ENCODE measurements at places on chromosomes 1 and 21.

DNA sequence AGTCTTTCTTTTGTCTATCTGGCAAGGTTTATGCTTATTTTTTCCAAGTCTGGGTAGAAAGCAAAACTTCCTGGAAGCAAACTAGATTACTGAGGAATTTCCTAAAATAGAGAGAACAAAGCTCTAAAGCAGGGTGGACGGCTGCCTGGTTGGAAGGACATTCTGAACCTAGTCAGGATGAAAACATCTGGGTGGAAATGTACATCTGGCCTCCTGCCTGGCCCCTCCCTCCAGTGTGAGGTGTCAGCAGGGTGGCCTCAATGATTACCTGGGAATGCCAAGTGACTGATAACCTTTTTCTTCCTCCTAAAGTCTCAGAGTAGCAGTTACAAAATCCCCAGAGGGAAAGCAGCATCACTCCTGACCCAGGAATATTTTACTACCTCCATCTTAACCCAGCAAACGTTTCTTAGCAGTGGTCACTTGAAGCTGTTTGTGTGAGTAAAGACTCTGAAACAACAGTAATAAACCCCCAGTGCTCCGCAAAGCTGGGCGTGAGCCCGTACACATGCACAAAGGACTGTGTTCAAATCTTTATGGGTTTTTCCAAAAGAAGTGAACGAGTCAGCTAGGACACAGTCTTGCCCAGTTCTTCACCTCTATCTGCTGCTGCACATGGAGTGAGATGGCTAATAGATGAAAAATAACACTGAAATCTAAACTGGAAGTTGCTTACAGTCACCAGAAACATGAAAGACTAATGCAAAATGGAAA lies 18.9 kb downstream of the ANGPTL7 start:
- DNase-seq = no peak

DNA sequence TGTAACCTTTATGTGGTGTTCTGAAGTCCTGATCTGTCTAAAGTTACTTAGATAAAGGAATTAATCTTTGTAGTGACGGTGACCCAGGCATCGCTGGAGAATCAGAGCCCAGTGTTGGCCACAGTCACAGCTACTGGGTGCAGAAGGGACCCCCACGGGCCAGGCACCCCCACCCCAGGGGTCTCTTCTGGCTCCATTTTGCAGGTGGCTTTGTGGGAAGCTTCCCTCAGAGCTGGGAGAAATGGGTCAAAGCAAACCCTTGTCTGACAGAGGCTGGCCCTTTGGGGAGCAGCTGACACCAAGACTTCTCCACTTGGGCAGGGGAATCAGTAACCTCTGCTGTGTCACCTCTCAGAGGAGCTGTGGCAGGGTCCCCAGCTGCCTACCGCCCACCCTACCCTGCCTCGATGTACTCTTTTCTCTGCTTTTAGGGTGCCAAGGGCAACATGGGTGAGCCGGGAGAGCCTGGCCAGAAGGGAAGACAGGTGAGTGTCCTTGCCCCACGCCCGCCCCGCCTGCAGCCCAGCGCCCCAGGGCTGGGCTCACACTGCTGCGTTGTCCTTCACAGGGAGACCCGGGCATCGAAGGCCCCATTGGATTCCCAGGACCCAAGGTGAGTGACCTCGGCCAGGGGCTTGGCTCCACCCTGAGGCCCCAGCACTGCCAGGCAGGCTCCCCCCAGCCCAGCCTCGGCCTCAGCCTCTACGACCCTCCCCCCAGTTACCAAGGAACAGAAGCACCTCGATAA lies 17.7 kb downstream of the COL6A2 start:
- DNase-seq = no peak

GRCh38 chr1:16088996-16089395 lies 15.5 kb upstream of the FAM131C start:
- no peak for DNase-seq

- no peak for DNase-seq
Measured at GRCh38 chr1:216207154-216207553, 216.1 kb downstream of the USH2A start.

DNA sequence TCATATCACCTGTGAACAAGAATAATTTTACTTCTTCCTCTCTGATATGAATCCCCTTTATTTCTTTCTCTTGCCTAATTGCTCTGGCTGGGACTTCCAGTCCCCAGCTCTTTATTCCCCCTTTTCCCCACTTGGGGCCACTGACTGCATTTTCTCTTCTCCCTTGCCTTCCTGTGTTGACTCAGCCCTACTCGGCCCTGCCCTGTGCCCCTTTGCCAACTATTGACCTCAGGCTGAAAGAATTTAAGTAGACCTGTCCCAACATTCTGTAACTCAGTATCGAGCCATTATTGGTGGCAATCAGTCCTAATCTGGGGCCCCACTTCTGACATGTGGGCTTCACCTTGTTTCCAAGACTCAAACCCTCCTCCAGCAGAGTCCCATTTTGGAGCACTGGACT lies 60.6 kb upstream of the STUM start:
- no peak for DNase-seq

- DNase-seq = no peak
Measured at GRCh38 chr1:217004776-217005436, 281.7 kb upstream of the ESRRG start.

DNA sequence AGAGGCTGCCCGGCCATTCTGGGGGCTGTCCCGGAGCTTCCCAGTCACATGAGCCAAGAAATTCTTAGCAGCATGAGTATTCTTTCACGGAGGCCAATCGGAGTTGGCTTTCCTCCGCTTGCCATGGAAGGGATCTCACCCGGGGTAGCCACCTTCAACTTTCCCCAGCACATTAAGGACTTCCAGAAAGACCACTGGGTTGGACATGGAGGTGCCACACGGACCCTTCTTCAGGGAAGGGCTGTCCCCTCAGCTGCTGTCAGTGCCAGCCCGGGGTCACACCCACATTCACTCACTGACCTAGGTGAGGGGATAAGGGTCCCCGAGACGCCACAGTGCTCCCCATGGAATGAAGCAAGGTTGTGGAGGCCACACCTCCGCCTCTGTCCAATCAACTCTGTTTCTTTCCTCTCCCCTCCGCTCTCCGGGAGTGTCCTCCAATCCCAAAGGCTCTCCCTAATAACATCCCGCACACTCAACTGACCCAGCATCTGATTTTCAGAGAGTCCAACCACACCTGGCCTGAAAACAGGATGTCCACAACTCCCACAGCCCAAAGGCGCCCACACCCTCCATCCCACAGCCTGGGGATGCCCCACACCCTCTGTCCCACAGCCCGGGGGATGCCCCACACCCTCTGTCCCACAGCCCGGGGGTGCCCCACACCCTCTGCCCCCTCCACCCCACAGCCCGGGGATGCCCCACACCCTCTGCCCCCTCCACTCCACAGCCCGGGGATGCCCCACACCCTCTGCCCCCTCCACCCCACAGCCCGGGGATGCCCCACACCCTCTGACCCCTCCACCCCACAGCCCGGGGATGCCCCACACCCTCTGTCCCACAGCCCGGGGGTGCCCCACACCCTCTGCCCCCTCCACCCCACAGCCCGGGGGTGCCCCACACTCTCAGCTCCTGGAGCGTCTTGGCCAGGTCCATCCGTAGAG lies 19.4 kb downstream of the RSPH1 start:
- no peak for DNase-seq

DNA sequence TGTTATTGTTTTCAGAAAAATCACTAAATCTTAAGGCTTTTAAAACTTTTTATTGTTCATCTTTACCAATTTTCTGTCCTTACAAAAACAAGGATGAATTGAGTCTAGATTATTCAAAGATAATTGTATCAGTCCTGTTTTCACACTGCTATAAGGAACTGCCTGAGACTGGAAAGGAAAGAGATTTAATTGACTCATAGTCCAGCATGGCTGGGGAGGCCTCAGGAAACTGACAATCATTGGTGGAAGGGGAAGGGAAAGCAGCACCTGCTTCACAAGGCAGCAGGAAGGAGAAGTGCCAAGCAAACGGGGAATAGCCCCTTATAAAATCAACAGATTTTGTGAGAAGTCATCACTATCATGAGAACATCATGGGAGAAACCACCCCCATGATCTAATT lies 455.6 kb upstream of the ZP4 start:
- no peak for DNase-seq

GRCh38 chr1:125119024-125119441 lies 3934.3 kb downstream of the SRGAP2C start:
- no peak for DNase-seq

- no peak for DNase-seq
Measured at GRCh38 chr1:192986110-192986747, 72.9 kb downstream of the UCHL5 start.
